Mesenchymal stem cell (in vitro differentiated cells and primary cell): ENCODE measurements at places on chromosomes 4 and X.

DNA sequence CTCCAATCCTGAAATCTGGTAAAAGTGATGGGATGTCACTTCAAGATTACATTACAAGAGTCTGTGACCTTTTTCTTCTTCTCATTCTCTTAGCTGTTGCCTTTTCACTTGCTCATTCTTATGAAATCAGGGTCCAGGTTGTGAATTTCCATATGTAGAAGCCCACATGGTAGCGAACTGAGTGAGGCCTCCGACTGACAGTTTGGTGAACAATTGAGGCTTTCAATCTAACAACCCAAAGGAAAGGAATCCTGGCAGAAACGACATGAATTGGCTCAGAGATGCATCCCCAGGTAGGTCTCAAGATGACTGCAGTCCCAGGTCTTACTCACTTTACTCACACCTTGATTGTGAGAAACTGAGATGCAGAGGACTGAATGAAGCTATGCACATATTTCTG is 203.4 kb upstream of the FAT4 start:
- DNase-seq = no peak

- DNase-seq = peak; percentile 39
Measured at GRCh38 chrX:153875391-153876111, 10.4 kb downstream of the L1CAM start.

DNA sequence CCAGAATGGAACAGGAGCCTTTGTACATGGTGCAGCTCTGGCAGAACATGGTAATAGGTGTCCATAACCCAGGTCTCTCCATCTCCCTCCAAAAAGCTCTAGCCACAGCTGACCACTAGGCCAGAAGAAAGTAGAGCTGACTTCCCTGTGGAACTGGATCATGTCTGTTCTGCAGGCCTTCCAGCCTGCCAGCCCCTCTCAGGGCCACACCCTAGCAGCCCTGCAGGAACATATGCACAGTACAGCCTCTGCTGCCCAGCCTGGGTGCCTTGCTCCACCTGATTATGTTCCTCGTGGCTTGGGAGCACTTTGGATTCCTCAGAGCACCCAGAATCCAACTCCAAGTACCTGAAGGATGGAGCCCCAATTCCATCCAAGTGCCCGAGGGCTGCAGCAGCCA is 12.0 kb downstream of the NDST3 start:
- no peak for DNase-seq

- no peak for DNase-seq
Measured at GRCh38 chr4:95838192-95838591, 1.7 kb upstream of the PDHA2 start.

DNA sequence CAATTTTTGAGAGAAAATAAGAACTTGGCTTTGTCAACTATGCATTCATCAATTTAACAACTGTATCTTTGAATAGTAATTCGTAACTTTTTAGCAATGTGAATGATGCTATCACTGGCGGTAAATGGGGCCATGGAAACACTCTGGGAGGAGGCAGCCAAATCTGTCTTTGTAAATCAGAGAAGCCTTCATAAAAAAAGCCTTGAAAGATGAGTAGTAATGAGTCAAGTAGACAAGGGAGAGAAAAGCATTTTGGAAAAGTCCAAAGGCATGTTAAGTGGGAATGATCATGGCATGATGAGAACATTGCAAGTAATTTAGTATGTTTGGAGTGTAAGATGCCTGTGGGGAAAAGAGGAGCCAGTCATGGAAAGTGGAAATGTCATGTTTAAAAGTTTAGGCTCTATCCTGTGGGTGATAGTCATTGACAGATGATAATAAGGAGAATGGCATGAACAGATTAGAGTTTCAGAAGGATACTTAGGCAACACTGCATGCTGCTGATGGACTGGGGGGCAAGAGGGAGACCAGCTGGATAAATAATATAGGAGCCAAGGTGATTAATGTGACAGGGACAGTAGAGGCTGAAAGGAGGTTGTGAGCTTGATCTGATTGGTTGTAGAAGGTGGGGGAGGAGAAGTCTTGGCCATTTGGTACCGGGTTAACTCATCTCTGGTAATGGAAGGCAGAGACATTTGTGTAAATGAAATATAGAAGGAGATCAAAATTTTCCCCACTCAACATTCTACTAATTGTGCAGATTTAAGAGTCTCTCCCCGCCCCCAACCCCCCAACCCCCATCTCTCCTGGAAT is 16.3 kb downstream of the SPRY1 start:
- DNase-seq = peak; percentile 63
